ENCODE measurements at places on chromosomes 7 and 10.
A peak's percentile ranks its signal among the peaks of the same experiment; 100 is the strongest.

GRCh38 chr7:12951397-12951801, 264.0 kb downstream of the ARL4A start:
- DNase-seq = peak; percentile 13

DNA sequence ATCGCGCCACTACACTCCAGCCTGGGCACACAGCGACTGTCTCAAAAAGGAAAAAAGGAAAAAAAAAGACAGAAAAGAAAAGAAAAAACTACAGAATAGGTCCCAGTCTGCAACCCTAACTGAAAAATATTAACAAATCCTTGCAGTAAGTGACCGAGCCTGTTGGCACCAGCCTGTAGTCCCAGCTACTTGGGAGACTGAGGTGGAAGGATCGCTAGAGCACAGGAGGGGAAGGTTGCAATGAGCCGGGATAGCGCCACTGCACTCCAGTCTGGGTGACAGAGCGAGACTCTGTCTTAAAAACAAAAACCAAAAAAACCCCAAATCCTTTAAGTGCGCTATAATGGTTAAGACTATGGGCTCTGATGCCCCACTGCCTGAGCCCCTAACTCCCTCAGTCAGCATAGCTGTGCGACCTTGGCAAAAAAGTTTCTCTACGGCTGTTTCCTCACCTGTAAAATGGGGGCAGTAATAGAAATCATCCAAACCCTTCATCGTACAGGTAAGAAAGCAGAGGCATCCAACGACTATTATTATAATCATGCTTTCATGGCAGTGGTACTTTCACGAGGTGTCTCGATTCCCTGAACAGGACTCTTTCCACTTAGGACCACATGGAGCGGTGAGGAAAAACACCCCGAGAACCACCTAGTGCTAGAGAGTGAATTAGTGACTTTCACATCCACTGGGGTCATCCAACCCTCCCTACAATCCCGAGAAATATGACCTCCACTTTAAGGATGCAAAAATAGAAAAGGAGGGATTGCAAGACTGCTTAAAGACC, 755 bp downstream of the TOMM7 start:
- DNase-seq = peak; percentile 38

GRCh38 chr10:8424555-8425211, 370.2 kb downstream of the GATA3 start:
- DNase-seq = no peak

GRCh38 chr10:99357691-99358090, 28.5 kb downstream of the CNNM1 start:
- no peak for DNase-seq

GRCh38 chr7:45125193-45125904, 13.9 kb upstream of the TBRG4 start:
- no peak for DNase-seq

GRCh38 chr10:15814565-15814964, 45.7 kb downstream of the MINDY3 start:
- DNase-seq = no peak

DNA sequence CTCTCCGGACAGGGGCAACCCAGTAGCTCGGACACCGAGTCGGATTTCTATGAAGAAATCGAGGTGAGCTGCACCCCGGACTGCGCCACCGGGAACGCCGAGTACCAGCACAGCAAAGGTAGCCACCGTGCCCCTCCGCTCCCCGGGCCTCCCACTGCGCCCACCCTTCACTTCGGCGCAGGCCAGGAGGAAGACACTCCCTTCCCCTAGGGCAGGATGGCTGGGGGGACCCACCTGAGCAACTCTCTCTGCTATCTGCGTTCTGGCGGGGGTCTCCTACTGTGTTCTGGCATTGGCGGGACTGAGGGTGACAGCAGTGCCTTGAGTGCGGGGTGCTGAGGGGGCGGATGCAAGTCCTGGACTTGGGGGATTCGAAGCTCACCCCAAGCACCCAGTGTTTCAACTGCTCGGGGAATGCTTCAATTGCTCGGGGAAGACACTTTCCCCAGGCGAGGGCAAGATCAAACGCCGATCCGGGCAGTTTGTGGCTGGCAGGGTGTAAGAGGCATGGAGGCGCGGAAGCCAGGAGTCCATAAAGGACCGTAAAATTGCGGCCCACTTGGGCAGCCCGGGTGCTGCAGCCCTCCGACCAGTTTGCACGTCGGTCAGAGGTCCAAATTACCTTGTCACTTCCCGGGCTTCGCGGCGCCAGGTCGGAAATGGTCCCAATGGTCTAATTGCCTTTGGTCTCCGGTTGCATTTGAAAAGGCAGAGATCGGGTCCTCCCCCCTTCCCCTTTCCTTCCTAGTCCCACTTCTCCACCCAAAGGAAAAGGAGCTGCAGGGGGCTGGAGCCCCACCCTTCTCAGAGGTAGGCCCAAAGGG, 950 bp downstream of the EVX1 start:
- no peak for DNase-seq

DNA sequence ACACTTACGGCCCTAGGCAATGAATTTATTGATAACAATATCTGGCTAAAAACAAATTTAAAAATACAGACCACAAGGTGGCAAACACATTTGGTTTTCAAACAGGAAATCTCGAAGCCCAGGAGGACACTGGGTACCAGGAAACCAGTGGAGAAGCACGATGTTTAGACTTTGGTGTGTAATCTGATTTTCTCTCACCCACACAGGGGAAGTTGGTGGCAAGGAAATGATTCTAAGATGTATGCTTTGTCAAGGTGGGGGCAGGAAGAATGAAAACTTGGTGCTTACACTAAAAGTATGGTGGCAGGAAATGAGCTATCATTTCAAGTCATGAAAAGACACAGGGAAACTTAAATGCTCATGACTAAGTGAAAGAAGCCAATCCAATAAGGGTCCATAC, 113.2 kb upstream of the ANKRD1 start:
- no peak for DNase-seq

- DNase-seq = no peak
These were observed 57.0 kb downstream of the UNCX start for GRCh38 chr7:1289666-1290025.

- no peak for DNase-seq
These were observed 53.1 kb downstream of the PRKAG2 start for GRCh38 chr7:151823566-151824372.

- no peak for DNase-seq
These were observed 68.0 kb upstream of the ELMO1 start for GRCh38 chr7:37516664-37517063.

DNA sequence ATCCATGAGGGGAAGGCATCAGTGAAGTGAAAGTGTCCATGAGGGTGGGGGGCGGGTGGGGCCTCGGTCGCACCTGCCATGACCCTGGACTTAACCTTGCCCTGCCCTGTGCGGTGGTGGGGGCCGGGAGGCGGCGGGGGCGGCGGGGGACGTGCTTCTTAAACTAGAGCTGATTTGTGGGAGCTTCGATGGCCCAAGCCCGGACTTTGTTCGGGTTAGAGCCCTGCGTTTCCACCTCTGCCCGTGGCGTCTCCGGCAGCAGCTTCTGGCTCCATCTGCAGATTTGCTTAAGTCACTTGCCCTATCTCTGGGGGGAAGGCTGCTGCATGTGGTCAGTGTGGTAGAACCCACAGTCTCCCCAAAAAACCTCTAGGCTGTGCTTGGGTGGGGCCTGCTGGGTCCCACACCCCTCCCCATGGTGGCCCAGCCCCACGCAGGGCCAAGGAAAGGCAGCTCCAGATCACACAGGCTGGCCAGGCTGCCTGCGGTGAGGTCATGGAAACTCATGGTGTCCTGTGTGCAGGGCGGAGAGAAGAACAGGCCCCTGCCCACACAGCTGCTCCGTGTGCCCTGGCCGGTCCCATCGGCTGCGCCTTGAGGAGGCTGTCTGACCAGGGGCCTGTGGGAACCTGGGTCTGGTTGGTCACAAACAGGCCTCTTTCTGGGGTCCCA, 93.2 kb downstream of the INPP5A start:
- DNase-seq = peak; percentile 17

GRCh38 chr7:113996405-113996804, 77.6 kb upstream of the PPP1R3A start:
- no peak for DNase-seq

DNA sequence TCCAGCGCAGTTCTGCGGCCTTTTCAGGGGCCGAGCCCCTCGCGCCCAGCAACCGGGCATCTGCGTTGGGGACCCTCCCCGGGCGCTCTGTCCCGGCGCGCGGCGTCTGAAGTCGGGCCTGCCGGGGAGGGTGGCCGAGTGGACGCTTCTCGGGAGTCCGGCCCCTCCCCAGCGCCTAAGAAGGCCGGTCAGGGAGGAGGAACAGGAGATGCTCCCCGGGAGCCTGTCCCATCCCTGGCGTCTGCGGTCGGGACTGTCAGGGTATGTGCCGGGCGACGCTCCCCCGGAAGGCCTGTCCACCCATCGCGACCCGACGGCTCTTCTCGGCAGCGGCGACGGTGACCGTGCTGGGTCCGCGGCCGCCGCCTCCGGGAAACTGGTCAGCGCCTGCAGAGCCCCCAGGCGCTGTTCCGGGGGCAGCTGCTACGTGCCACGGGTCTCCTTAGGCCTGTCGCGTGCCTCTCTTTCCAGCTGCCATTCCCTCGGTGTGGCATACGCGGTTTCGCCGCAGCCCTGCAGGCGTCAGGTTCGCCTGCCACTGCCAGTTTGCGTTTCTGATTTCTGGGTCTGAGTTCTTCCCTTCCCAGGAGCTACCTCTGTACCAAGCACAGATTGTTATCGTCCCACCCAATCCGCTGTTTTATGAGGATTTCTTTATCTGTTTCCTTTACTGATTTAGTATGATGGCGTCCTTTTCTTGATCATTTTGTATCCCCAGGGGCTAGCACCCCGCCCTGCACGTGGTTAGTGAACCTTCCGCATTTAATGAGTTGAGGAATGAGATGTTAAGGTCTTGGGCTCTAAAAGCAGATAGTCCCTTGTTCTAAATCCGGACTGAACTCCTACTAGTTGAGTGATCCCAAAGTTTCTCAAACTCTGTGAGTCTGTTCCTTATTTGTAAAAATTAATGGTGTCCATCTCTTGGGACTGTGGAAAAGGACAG, 782 bp downstream of the IFIT5 start:
- DNase-seq = peak; percentile 48

- DNase-seq = no peak
These were observed 37.4 kb upstream of the DUSP5 start for GRCh38 chr10:110460111-110460809.

DNA sequence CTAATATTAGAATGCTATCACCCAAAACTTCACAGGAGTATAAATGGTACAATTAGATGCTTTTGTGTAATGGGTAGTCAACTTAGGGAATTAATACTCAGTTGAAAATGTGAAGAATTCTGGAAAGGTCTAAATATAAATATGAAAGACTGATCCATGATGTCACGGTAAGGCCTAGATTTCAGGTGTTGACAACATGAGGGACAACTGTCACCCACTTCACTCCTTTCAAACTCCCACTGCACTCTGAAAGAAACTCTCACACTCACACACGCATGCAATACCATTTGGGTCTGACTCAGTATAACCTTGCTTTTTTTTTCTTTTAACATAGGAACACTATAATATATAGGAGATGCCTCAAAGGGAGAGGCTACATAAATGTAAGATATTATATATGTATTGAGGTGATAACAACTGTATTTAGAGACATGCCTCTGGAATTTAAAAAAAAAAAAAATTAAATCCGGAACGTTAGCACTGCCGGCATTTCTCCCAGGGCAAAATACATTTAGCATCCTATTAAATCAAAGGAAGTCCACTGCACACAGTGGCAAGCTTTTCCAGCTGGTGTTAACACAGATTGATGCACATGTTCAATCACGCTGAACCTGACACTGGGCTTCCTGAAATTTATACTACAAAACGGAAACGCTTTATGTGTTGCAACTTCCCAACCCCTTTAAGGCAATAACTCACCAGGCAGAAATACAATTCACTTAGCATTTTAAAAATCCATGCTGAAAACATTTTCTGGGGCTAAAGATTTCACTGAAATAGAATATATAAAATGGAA, 74.9 kb downstream of the RSU1 start:
- DNase-seq = no peak

DNA sequence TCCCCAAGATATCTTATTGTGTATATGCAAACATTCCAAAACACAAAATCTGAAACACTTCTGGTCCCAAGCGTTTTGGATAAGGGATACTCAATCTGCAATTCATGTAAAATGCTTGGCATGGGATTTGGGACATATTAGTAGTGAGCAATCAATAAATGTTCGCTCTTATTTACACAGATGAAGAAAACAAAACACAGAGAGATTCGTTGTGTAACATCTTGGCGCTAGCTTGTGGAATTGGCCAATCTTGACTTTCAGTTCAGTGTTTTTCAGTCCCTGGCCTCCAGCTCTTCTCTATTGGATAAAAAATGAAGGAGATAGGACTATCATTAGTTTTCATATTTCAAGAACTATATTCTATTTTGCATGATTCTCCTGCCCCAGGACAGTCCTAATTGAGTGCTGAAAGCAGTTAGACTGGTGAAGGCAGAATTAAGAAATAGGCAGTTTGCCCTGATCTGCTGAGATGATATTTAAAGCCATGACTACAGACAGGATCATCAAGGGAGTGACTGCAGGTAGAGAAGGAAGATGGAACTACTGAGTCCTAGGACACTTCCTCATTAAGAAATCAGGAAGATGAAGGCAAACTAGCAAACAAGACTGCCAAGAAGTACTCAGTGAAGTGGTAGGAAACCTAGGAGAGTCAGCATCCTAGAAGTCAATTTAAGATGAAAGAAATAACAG, 1.8 kb downstream of the PNLIPRP3 start:
- no peak for DNase-seq

DNA sequence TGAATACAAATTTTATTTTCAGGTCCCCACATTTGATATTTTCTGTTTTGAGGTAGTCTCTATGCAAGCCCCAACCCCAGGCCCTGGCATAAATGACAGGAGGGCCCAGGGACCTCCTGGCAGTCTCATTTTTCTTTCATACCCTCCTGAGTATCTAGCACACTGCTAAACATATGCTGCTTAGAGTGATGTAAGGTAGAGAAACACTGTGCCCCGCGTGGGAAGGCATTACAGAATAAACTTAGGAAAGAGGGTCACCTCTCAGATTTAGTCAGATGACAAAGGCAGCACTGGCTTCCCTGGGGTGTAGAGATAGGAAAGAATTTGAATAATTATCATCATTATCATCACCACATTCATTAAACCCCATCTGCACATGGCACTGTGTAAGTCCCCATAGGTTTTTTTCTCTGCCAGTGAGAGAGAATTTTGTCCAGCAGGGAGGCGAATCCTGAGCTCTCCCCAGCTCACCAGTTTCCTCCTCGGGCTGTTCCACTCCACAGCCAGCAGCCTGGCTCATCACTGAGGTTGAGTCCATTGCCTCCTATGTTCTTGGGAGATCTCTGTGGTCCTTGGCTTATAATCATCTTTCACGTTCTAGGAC, 507.3 kb upstream of the GALNT17 start:
- no peak for DNase-seq

GRCh38 chr7:26723129-26723528, 141.3 kb downstream of the SKAP2 start:
- no peak for DNase-seq

DNA sequence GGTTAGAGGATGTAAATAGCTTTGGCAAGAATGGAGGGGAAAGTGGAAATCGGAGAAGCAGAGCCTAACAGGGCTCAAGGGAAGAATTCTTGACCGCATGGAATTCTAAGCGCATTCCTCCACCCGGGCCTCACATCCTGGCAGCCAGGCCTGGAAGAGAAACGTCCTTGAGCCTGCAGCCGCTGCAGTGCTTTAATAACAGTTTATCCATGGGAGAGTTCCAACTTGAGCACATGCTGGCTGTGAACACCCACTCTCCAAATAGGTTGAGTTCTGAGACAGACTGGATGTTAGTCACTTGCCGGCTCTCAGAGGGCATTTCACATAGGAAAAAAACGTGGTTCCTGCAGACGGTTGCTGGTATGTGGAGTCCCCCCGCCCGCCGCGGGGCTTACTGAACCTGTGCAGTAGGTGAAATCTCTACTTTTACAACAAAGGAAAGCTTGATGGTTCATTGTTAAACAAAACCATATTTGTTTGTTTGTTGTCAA, 61.4 kb upstream of the STEAP1B start:
- DNase-seq = peak; percentile 100

Measured in AG10803 (cell line).